ENCODE measurements at places on chromosomes 1 and 21. TPM values are rescaled to one million over a fixed set of nuclear protein-coding genes. Genes with fewer than 3 reads are reported as not detected.

The ZBTB8B gene
- total RNA-seq: not detected

DNA sequence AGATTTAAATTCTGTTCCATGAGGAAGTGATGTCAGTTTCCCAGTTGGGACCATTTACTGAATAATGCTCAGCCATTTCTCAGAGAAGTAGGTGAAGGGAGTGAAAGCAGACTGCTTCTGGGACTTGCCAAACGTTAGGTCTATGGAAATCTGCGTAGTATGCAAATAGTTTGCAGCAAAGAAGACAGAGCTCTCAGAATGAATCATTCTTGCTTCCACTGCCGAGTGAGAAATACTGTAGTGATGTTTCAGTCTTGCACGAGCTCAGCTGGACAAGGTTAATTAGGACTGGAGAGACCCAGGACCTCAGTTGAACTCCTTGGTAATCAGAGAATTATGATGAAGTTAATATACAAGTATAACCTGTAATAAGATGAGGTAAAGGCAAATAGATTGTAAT is 317.7 kb upstream of the DAB1 start:
- no peaks in the 10 kb centered on the region for H3K27me3 ChIP-seq
- DNase-seq: no peak
- H3K4me3 ChIP-seq: no peak overlapping the region
- H3K4me1 ChIP-seq: peaks cover 3% of the 10 kb centered on the region
- H3K27ac ChIP-seq: no peak overlapping the region

DNA sequence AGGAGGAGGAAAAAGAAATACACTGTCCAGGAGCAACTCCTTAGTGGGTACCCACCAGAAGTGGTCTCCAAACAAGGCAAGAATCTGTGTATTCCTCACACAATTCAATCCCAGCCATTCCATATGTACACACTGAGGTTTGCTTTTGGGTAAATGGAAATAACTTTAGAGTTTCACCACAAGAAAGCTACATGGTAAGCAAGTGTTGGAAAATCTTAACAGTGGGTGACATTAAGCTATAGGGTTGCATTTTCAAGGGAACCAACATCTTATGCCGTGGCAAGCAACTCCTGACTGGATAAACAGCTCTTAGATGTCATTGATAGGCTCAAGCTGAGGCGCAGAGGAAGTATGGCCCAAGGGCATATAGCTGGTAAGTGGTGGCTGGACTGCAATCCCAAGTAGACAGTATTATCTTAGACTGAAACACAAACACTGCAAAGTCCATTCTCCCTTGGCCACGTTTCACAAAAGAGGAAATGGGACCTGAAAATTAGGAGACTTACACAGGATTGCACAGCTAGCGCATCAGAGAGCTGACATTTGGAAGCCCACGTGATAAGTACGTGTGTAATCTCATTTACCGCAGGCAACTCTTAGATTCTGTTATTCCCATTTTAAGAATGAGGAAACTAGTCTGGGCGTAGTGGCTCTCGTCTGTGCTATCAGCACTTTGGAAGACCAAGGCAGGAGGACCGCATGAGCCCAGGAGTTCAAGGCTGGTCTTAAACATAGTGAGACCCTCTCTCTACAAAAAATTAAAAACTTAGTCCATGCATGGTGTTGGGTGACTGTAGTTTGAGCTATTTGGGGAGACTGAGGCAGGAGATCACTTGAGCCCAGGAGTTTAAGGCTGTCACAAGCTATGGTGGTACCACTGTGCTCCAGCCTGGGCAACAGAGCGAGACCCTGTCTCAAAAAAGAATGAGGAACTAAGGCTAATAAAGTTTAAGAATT is 4.0 kb upstream of the BRWD1 start:
- no peak for DNase-seq
- H3K4me1 ChIP-seq: peaks cover 10% of the 10 kb centered on the region
- no peak overlapping the region for H3K27ac ChIP-seq
- no peaks in the 10 kb centered on the region for H3K36me3 ChIP-seq
- no peak overlapping the region for H3K4me3 ChIP-seq

The OLFML3 gene
- not detected for total RNA-seq

GRCh38 chr1:4367230-4367777 is 287.1 kb upstream of the AJAP1 start:
- H3K4me1 ChIP-seq: no peaks in the 10 kb centered on the region
- H3K4me3 ChIP-seq: no peak overlapping the region
- H3K27me3 ChIP-seq: no peaks in the 10 kb centered on the region
- no peak overlapping the region for H3K27ac ChIP-seq
- no peaks in the 10 kb centered on the region for H3K36me3 ChIP-seq
